ENCODE measurements at places on chromosomes 5 and 9.

DNA sequence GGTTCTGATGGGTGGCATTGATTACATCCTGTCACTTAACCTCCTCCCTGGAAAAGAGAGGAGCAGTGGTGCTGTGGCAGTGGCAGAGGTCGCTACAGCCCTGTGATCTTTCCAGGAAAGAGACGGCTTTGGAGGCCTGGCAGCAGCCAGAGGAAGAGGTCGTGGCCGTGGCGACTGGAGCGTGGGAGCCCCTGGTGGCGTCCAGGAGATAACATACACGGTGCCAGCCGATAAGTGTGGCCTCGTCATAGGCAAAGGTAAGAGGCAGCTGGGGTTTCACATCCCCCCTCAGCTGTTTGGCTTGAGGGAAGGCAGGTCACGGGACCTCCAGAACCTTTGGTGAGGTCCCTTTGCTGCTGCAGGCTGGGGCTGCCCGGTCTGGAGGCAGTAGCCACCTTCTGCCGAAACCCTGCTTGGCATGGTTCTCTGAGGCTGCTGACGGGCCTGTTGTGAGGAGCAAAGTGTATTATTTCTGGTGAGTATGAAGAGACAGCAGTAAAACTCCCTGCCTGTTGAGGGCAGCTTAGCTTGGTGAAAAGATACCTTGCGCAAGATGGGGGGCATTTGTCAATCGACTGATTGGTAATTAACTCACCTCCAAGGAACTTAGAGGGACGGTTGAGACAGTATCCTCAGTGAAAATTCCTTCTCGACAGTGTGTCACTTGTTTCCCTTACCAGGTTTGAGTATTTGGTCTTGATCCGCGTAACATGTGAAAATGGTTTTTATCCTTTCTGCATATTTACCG is 38.0 kb upstream of the PRDM12 start:
- no peak overlapping the region for H3K4me3 ChIP-seq
- no peaks in the 10 kb centered on the region for H3K27me3 ChIP-seq
- peaks cover 84% of the 10 kb centered on the region for H3K36me3 ChIP-seq
- peaks cover 13% of the 10 kb centered on the region for H3K4me1 ChIP-seq

GRCh38 chr9:124840300-124840833 is 12.9 kb upstream of the WDR38 start:
- no peak for DNase-seq
- H3K4me1 ChIP-seq = no peaks in the 10 kb centered on the region
- H3K4me3 ChIP-seq = no peak overlapping the region
- no peaks in the 10 kb centered on the region for H3K36me3 ChIP-seq
- H3K27me3 ChIP-seq = no peaks in the 10 kb centered on the region

GRCh38 chr5:56507351-56507930 is 274.3 kb upstream of the ANKRD55 start:
- H3K4me1 ChIP-seq = peaks cover 6% of the 10 kb centered on the region
- no peak for DNase-seq
- H3K27ac ChIP-seq = no peak overlapping the region
- H3K4me3 ChIP-seq = no peak overlapping the region
- H3K27me3 ChIP-seq = no peaks in the 10 kb centered on the region

DNA sequence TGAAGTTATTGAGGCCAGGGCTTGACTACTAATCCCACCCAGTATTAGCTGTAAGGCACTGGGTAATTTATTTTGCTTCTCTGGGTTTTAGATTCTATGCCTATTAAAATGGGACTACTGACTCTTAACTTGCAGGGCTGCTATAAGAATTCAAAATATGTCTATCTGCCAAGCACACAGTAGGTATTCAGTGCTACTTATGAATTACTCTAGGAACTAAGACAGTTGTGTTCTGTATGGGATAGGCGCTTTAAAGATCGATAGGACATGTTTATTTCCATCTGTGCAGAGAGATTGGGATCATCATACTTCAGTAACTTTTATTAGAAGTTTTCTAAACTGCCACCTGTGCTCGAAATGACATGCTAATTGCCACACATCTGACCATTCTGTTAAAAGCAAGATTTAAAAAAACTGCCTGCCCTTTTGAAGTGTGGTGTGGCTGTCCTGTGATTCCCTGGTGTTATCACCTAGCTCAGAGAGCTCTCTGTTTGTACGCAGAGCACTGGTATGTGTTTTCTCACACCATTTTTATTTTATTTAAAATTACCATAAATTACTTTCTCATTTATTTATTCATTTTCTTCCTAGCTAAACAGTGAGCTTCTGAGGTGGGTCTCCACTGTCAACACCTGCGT is 58.7 kb downstream of the FYB1 start:
- H3K27ac ChIP-seq = no peak overlapping the region
- DNase-seq = no peak
- H3K4me3 ChIP-seq = no peak overlapping the region
- no peaks in the 10 kb centered on the region for H3K27me3 ChIP-seq
- no peaks in the 10 kb centered on the region for H3K4me1 ChIP-seq
